ENCODE measurements at places on chromosomes 3 and 15.

GRCh38 chr15:78768096-78768495, 43.2 kb downstream of the ADAMTS7 start:
- DNase-seq, result no peak

DNA sequence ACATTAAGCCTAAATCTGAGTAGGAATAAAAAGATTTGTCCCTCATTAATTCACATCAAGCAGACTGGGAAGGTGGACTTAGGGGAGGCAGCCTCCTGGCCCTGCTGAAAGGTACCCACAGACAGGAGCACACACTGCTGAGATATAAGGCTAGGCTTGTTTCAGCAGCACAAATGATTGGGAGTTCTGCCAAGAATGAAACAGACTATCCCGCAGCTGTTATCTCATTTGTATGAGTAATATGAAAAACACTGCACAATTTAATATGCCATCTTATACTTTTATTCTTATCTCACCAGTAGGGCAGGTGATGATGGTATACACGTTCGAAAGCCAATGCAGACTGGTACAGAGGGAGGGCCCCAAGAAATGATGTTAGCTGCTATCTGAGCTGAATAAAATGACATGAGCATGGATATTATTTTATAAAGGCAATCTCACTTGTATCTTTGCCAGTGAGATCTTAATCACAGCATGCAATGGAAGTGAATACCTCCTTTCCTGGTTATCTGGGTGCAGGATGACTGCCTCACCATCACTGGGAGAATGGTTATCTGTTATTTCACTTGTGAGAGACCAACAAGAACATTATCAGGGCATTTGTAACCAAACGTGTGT, 258.7 kb upstream of the PPP2R3A start:
- DNase-seq, result no peak

GRCh38 chr3:56799251-56799882, 2.4 kb downstream of the ARHGEF3 start:
- DNase-seq, result no peak

DNA sequence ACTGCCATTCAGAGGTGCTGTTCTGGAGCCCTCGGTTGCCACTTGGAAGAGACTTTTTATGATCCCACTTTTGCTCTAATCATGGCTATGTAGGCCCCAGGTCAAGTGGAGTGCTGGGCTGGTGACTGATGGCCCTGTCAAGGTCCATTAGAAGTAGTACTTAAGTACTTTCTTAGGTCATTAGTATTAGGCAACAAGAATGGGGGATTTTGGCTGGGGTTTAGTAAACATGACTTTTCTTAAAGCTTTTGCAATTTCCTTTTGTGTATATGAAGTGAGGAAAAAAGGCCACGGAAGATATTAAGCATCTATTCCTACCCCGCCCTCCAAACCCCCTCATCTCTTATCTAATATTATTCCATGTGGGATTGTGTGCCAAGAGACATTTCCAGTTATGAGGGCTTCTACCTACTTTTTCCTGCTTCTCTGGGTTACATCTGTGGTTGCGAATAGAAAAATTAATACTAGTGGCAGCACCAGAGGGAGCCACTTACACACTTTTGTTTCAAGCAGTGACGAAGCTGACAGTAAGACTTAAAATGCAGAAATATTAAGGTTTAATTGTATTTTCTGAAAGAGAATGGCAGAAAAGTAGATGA, 13.9 kb downstream of the NLGN1 start:
- no peak for DNase-seq

GRCh38 chr3:57173687-57174086, 8.5 kb upstream of the IL17RD start:
- DNase-seq, result no peak

GRCh38 chr15:46442184-46442583, 807.4 kb downstream of the SQOR start:
- DNase-seq, result no peak

DNA sequence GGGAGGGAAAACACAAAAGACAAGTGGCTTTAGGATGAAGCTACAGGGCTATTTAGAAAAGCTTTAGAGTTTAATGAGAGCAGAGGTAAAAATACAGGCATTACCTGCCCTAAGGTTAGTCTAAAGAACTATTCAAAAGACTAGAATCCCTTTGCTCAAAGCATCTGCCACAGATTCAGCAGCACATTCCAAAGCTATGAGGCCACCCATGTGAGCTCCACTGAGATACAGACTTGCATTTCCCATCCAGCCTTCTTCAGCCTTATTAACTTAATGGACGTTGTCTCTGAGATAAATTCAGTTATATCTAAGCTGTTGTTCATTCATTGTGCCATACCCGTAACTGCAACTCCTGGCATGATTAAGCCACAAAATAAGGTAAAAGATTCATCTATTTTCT, 25.4 kb downstream of the CXCR6 start:
- DNase-seq, result no peak

DNA sequence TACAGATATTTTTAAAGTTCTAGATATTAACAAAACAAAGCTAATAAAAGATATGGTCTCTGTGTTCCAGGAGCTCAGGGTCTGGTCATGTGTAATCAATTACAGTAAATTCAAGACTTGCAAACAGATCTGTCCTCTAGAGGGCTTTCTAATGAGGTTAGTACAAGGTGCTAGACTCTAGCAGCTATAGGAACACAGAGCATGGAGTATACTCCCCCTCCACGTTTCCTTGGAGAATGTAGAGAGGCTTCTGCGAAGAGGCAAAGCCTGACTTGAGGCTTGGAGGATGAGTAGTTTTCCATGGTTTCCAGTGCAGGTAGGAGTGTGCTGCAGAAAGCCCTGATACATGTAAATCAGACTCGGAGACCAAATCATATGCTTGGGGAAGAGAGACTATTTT, 32.7 kb upstream of the DLG1 start:
- no peak for DNase-seq

- DNase-seq, result no peak
These were observed 38.8 kb downstream of the CRTAP start for GRCh38 chr3:33152363-33153360.

- no peak for DNase-seq
These were observed 15.0 kb upstream of the LRRC34 start for GRCh38 chr3:169827712-169828111.
